ENCODE measurements at places on chromosomes 5 and 9.

DNA sequence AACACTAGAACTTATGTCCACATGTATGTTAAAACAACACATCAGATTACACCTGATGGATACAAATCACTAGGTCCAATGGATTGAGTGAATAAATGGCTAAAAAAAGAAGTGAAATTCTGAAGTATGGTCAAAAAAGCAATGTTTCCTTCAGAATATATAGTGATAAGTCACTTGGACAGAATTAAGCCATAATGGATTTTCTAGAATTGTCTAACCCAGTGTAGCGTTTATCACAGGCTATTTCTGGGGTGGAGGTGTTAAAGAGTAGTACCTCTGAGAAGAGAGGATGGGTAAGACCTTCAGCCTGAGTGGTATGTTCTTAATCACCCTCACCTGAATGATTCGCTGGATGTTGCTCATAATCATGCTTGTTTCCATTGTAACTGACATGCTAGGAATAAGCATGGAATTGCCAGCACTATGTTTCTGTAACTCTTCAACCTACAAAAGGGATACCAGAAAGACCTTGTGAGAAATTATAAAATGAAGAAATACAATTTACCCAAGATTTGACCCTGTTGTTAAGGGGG, 33.2 kb downstream of the SLC31A2 start:
- no peak for DNase-seq

- DNase-seq, result no peak
Observed at GRCh38 chr9:38362852-38363588, 29.5 kb upstream of the ALDH1B1 start.

GRCh38 chr5:64834037-64834436, 65.3 kb downstream of the CWC27 start:
- no peak for DNase-seq

- no peak for DNase-seq
Observed at GRCh38 chr9:83304686-83305085, 233.5 kb downstream of the FRMD3 start.

DNA sequence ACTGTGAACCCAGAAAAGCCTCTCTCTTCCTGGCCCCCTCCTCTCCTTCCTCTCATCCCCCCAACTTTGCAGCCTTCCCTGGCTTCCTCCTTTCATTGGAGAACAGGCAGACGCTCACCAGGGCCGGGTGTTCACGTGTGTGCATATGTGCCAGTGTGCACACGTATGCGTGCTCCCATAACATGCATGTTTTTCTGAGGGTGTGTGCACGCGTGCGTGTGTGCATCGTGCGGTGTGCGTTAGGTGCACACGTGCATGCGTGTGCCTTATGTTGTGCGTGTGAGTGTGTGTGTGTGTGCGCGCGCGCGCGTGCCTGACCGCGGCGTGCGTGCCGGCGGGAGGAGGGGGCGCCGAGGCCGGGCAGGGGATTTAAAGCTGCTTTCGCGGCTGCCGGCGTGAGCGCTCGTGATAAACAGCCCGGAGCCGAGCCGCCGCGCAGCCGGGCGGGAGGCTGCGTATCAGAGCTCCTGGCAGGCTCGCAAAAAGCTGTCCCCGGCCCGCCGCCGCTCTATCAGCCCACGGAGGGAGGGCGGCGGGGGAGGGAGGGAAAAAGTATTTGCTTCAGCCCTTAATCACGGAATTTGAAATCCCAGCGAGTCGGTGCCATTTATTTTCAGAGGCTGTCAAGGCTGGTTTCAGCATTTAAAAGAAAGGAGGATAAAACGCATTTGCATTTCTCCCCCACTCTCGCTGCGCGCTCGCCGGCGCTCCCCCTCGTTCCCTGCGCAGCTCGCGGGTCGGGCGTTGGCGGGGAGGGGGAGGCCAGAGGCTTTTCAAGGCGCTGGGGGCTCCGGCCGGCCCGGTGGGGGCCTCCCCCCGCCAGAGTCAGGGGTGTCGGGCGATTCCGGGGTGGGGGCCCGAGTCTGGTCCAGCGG, 183.9 kb downstream of the C9orf50 start:
- DNase-seq, result no peak

- DNase-seq, result no peak
Observed at GRCh38 chr5:171648279-171649074, 137.1 kb upstream of the SMIM23 start.

DNA sequence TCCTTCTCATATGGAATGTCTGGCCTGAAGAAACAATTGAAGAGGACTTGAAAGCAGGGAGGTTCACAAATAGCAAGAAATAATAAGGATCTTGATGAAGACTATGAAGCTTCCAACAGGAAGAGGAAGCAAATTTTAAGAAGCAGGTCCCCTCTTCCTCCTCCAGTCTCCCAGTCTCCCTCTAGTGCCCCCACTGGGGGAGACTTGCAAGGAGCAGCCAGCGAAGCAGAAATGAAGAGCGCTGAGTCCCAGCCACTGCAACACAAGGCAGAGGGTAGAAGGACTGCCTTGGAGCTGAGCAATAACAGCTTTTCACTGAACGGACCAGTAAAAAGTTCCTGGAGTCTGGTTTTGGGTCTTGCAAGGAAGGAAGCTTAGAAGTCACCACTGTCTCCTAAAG, 32.6 kb upstream of the ACO1 start:
- DNase-seq, result no peak

GRCh38 chr5:96952974-96953730, 17.3 kb downstream of the LNPEP start:
- no peak for DNase-seq

Measured in osteocyte (in vitro differentiated cells).